H1 (cell line): ENCODE measurements at places on chromosomes 12 and 14.

DNA sequence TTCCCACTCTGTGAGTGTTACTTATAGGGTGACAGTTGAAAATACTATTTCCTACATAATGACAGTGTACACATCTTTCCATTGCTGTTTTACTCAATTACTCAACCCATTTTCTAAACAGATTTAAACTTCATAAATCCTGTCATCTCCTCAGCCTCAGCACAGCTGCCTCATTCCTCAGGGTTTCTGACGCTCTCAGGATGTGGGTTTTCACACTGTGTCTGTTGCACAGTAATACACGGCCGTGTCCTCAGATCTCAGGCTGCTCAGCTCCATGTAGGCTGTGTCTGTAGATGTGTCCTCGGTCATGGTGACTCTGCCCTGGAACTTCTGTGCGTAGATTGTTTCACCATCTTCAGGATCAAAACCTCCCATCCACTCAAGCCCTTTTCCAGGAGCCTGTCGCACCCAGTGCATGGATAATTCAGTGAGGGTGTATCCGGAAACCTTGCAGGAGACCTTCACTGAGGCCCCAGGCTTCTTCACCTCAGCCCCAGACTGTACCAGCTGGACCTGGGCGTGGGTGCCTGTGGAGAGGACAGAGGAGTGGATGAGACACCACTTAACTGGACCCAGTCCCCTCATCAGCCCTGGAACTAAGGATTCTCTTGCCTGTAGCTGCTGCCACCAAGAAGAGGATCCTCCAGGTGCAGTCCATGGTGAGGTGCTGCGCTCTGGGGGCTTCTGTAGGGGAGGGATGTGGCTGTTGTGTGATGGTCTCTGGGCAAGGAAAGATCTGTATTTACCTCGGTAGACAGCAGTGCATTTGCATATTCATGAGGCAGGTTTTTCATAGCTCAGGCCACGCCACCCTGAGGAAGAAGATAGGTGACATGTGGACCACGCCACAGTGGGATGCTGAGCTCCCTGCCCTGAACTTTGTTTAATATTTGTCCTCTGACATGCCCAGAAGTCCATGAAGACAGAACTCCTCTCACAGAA, 750.2 kb downstream of the TMEM121 start:
- DNase-seq = no peak

DNA sequence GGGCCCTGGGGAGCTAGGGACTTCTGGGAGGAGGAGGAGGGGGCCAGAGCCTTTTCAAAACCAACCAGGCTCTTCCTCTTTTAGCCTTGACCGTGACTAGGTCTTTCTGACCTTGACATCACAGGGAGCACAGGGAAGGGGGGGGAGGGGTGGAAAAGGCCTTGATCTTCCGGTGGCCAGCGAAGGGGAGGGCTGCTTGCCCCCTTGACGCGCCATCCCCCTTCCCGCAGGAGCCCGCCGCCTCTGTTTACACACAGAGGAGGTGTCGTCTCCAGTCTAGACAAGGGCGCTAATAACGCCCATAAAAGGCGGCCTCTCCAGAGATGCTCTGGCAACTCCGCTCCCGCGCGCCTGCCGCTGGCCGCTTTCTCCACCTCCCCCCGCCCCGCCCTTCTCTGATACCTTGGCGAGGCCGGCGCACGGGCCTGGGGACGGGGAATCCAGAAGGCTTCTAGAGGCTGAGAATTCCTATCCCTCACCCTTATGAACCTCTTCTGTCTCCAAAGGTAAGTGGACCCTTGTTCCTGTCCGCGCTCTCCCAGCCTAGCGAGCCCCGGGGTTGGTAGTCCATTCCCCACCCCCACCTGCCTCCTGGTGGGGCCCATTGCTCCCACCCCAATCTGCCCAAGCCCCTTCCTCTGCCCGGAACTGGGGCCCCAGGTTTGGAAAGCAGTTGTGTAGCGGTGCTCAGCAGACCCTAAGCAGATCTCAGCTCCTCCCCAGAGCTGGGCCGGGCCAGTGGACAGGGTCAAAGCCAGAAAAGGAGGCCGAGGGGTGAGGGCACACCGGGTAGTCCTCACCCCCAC, 4.9 kb upstream of the HOXC12 start:
- peak; percentile 67 for DNase-seq

- no peak for DNase-seq
These were observed 6.2 kb downstream of the CHST11 start for GRCh38 chr12:104462931-104463339.

- DNase-seq = no peak
These were observed 99.6 kb downstream of the LIN7A start for GRCh38 chr12:80838024-80838658.

GRCh38 chr12:124687174-124687902, 119.9 kb upstream of the NCOR2 start:
- DNase-seq = no peak

GRCh38 chr12:62265511-62265910, 5.3 kb downstream of the USP15 start:
- DNase-seq = no peak

GRCh38 chr14:56378046-56378445, 201.6 kb upstream of the TMEM260 start:
- DNase-seq = no peak

GRCh38 chr12:5439788-5440300, 7.9 kb downstream of the NTF3 start:
- DNase-seq = no peak

- no peak for DNase-seq
These were observed 6.0 kb upstream of the SPTLC2 start for GRCh38 chr14:77622366-77622961.

- no peak for DNase-seq
These were observed 275.2 kb upstream of the GARIN6 start for GRCh38 chr12:99372257-99372920.

- no peak for DNase-seq
These were observed 118.7 kb upstream of the MDM1 start for GRCh38 chr12:68450947-68451260.

DNA sequence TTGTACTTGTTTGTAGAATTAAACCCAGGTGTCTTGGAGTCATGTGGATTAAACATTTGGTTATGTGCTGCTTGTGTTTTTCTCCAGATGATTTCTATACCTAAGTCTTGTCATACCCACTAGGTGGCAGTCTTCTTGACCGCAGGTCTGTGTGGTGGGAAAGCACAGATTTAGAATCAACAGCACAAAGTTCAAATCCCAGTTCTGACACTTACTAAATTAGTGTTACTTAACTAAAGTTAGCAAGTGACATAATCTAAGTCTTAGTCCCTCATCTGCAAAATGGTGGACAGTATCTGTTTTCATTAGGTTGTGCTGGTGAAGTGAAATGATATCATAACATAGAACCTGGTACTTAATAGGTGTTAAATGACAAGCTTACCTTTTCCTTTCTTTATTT, 151.0 kb upstream of the ARHGAP5 start:
- no peak for DNase-seq
